Activated CD4-positive, alpha-beta T cell treated with anti-CD3 and anti-CD28 coated beads for 1 hour (primary cell): ENCODE measurements at places on chromosomes 2 and 18.

DNA sequence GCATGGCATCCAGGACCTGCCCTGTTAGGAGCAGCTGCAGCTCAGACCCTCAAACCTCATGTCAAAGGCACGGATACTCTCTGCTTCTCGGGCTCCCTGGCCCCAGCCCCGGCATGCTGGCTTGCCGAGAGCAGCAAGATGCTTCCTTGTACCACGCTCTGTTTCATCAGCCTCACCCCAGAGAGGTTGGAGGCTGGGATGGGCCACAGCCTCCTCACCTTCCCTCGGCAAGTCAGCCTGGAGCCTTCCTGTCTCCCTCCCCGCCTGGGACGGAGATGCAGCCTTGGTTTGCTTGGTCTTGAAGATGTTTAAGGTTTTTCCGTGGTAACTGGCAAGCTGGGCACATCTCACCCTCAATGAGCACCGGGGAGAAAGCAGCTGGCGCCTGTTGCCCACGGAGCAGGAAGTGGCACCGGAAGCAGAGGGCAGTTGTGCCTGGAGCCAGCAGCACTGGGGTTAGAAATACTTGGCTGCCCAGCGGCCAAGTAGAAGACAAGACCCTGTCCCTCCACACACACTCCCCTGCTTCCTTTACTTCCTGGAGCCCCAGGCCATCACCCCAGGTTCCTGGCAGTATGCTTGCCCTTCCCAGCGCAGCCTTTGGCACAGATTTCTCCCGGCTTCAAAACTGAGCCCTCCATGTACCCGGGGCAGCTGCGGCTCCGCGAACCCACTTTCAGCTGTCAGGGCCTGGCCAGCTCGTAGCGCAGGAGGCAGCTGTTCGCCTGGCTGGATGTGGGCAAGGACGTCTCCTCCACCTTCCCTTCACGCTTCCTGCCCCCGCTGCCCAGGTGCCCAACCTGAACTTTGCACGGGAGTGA, 17.4 kb downstream of the FBLN7 start:
- peak; percentile 19 for DNase-seq

DNA sequence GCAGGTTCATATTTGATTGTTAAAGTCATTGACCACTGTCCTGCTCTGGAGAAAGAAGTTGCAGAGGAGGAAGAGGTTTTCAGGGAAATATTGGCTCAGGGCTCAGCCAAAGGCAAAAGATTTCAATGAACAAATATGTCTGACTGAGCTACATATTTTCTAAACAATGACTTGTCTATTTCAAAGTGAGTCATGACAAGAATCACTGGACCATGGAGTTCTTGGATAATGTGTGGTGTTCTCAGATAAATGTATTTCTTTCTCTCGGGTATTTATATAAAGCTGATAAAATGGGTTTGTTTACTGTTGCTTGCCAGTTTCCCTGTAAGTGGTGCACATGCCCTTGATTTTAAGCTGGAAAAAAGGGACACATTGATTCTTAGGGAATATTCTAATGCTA, 34.3 kb upstream of the RMP24 start:
- DNase-seq: no peak

DNA sequence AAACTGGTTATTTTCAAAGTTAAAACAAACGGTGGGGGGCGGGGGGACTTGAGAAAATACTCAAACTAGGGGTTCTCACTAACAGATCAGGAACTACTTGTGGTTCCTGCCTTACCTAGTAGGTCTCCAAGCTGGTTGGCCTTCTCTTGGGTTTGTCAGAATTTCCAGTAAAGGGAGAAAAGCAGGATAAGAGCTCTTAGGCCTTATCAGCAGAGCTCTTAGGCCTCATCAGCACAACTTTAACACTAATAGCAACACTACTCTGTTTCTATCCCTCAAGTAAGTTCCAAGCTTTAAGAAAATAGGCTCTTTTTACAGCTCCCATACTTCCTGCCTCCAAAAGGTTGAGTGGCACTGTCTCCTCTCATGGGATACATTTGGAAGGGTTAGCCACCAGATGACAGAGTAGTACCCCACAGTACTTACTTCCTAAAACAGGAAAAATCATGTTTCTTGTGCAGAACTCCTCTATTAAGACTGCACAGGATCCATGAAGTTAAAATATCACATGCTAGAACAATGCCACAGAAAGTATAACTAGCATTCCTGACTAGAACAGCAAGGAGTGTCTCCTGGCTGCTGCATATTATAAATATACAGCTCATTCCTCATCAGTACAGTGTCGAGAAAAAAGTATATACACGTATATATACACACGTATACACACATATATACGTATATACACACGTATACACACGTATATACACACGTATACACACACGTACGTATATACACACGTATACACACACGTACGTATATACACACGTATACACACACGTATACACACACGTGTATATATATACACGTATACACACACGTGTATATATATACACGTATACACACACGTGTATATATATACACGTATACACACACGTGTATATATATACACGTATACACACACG, 6.1 kb downstream of the FBXO11 start:
- DNase-seq: no peak

DNA sequence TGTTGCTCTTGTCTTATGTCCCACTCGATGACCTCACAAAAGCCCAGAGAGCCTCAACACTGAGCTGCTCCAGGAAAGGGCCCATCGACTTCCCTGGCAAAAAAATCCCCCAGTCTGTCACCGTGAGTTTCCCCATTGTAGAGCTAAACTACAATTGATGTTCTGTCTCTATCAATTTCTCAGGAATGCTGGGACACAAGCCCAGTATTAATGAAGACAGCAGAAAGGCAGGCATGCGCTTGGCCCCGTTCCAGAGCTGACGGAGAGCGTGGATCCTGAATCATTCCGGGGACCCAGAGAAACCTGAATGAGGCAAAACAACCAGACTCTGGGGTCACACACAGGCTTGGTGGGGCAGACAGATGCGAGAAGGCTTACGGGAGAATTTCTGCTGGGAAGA, 146.9 kb downstream of the TTC32 start:
- DNase-seq: no peak

DNA sequence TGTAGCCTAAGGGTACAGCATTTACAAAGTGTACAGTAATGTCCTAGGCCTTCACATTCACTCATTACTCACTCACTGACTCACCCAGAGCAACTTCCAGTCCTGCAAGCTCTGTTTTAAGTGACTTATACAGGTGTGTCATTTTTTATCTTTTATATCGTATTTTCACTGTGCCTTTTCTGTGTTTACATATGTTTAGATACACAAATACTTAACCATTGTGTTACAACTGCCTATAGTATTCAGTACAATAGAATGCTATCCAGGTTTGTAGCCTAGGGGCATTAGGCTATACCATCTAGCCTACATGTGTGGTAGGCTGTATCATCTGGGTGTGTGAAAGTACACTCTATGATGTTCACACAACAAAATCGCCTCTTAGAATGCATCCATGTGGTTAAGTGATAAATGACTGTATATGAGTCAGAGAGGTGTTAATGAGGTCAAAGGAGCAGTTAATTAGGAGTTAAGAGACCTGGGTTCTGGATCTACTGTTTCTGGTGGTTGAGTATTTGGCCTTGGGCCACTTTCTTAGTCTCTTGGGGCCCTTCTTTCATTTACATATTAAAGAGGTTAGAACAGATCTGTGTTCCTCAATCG, 149.1 kb downstream of the GREB1L start:
- no peak for DNase-seq

GRCh38 chr2:48482313-48482712, 47.6 kb upstream of the STON1 start:
- DNase-seq: no peak

DNA sequence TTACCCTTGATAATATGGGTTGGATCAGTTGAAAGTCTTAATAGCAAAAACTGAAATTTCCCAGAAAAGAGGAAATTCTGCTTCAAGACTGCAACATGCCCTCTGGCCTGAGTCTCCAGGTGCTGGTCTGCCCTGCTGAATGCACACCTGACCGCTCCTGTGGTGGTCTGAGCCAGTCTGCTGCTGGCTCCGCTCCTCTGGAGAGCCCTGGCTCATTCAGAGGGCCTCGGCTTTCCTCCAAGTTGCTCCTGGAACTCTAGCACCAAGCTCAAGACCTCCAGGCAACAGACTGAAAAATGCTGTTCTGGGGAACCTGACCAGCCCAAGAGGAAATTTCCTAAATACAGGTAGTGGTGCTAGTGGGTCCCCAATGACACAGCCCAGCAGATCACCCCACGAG, 64.8 kb downstream of the DIPK1C start:
- DNase-seq: no peak

GRCh38 chr2:206790311-206790935, 25.0 kb downstream of the FASTKD2 start:
- DNase-seq: no peak

DNA sequence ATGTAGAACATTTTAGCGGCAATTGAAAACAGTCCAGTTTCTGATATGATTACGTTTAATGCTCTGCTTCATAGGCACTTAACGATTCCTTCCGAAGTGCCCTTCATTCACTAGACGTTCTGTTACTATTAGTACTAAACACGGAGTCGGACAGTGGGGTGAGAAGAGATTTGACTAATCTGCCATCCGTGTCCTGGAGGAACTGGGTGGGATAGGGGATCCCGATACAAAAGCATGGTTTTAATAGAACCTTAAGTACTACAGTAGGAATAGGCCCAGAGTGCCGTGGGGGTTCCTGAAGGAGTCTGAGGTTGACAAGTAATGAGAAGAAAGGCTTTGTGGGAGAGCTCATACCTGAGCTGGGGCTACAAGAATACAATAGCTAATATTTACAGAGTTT, 631 bp downstream of the MORN2 start:
- no peak for DNase-seq

DNA sequence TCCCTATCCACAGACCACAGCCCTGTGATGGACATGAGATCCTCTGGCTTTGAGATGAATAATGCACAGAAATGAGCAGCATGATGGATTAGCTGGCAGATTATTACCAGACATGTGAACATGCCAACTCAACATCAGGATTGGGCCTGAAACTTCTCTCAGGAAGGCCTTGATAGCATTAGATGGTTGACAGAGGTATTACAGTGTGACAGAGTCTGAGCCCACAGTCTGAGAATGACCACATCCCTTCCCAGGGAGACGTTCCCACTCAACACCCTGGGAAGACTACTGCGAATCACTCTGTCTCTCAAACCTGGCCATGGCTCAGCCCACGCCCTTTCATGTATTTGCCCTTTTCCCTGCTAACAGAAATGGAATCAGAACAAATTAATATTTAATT, 66.9 kb downstream of the BCL11A start:
- DNase-seq: no peak

DNA sequence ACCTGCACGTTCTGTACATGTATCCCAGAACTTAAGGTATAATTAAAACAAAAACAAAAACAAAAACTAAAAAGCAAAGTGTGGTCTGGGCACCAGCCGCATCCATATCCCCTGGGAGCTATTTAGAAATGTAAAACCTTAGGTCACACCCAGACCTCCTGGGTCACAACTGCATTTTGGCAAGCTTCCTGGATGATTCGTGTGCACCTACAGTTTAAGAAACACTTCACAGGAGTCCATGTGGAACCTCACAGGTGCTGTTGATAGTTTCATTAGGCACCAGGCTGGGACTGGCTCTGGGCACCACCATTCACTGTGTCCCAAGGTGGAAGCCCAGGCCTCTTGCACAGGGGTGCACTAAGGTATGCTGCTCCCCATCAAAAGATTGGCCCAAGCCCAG, 103.6 kb upstream of the BOD1L2 start:
- DNase-seq: no peak

DNA sequence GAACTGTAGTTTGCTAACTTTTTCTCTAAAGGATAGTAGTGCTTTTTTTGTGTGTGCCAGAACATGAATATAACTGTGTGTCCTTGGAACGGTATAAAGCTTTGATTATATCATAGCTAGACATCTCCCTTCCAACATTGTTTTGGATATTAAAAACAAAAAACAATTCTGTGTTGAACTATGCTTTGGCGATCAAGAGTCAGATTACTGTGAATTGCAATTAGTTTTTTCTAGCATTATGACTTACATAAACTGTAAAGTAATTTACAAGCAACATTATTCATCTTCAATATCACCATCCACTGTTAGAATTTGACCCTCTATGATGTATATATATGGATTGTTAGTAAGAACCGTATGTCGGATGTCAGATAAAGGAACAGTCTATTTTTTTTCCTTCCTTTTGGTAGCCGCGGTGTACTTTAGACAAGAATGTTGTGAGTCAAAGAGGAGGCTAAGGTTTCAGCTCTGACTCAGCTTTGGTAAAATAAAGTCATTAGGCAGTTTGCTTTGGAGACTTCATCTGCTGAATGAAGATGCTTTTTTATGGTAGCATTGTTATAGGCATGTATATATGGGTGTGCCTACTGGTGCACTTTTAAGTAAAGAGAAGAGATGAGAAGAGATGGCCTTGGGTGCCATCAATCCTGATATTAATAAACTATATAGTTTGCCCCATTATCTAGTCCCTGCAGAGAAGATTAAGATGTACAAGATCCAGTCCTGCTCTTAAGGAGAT, 76.4 kb downstream of the LTBP1 start:
- DNase-seq: no peak

DNA sequence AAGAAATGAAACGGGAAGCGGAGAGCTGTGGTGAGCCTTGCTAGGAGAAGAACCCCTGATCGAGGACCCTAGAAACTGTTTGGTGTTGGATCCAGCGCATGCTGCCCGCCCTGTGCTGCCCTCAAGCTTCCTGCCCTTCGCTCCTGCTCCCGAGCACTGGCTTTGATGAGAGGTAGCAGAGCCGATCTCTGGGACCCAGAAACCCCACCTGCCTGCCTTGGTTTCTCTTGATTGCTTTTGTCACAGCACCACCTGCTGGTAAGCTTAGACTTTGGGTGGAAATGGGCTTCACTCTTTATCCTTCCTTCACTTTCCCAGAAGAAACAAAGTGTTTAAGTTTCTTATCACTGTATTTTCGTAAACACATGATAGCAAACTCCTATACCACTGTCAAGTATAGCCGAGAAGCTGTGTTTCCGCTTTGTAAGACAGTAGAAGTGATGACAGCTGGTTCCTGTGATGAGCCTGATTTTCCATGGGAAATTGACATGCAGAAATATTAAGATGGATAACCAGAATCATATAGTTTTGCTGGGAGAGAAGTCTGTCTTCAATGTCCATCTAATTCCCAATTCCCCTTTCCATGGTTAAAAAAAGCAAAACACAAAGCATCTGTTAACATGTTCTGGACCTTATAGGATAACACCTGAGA, 267.4 kb downstream of the PHLPP1 start:
- DNase-seq: peak; percentile 22

DNA sequence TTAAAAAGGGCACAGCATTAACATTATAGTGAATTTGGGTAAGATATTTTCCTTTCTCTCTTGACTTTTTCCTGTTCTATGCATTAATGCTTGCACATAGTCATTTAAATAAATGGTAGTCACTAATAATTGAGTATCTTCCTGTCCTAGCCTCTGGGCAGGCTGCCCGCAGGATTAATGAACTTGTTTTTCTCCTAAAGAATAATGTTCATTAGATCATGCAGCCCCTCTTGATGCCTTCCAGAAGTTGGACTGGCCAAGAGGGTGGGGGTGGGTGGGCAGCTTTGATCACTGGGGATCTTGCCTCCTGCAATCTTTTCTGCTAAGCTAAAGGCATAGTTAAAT, 514.5 kb upstream of the CDH2 start:
- no peak for DNase-seq

DNA sequence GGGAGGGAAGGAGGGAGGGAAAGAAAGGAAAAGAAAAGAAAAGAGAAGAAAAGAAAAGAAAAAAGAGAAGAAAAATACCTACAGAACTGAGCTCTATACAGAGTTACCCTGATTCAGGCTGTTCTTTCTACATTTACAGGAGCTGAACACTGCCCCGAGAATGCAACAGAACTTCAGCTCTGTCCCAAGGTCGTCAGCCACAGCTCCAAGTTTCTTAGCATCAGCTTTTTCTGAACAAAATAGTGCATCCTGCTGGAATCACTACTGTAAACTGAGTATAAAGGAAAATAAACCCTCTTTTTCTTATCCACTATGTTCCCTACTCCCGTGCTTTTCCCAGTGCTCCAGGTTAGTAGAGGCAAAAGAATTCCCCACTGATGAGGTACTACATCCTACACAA, 4.7 kb upstream of the PPP4R1 start:
- no peak for DNase-seq
